ENCODE measurements at places on chromosomes 11 and 22.

DNA sequence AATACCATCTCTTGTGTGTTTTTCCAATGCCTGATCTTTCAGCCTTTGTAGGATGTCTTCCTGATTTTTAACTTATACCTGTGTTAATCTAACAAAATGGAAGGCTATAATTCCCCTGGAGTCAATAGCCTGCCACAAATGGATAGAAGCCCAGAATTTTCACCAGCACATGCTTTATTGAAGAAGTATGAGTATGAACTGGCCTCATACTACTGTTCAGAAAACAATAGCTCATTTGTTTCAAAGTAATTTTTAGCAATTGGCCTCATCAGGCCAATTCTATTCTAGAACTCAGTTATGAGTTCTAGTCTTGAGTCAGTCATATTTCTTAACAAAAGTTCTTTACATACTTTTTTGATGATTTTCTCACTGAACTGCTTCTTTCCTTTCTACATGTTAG lies 40.6 kb upstream of the SLC37A2 start:
- no peak for DNase-seq

DNA sequence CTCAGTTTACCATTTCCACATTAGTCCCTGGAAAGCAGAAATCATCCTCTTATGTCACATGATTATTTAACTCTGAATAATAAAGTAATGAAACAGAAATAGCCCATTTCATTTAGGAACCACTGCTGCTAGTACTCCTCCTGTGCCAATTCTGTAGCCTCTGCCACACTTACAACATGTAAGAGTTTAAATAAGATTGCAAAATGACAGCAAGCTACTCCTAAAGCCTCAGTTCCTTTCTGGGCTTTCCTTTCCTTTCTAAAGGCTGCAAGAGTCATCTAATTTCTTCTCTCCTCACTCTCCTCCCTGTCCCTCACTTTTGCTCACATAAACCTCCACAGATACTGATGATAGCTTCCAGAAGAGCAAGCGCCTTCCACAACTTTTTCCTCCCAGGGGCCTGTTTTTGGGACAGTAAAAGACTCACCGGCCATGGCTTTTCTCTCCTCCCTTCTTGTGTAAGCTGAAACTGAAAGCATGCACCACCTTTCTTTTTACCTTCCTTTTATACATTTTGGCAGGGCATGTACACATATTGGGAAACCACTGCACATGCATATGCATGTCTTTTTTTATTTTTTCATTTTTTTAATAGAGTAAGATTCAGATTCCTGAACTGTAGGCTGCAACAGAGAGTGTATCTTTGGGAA lies 38.5 kb downstream of the CARD18 start:
- peak; percentile 61 for DNase-seq

GRCh38 chr11:113690619-113691569 lies 15.2 kb downstream of the TMPRSS5 start:
- no peak for DNase-seq

DNA sequence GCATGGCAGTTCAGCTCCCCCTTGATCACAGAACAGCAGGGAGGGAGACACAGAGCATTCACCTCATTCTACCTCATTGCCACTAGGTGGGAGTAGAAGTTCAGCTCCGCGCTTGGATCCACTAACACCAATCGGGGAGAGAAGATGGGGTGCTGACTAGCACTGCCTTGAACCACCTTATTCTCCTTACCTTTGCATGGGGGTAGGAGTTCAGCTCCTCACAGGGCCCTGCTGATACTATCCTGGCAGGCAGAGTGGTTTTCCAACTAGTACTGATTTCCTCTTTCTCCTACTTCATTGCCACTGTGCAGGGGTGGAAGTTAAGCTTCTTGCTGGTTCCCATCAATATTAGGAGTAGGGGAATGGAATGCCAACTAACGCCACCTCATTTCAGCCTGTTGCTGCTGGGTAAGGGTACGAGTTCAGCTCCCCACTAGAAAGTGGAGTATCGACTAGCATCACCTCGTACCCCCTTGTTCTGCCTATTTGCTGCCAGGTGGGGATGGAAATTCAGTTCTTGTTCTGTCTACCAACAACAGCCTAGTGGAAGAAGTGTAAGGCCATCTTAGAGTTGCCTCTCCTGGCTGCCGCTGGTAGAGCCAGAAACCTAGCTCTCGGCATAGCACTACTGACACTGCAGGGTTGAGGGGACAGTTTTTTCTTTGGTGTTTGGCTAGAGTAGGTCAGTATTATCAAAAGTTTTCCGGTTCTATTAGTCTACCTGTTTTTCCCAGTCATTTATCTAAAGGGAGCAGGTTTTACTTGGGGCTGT lies 550.9 kb upstream of the CCDC90B start:
- no peak for DNase-seq

- no peak for DNase-seq
Observed at GRCh38 chr11:75298191-75298975, 53.1 kb downstream of the ARRB1 start.

GRCh38 chr11:96014217-96014616 lies 90.3 kb upstream of the MTMR2 start:
- DNase-seq, result peak; percentile 68

DNA sequence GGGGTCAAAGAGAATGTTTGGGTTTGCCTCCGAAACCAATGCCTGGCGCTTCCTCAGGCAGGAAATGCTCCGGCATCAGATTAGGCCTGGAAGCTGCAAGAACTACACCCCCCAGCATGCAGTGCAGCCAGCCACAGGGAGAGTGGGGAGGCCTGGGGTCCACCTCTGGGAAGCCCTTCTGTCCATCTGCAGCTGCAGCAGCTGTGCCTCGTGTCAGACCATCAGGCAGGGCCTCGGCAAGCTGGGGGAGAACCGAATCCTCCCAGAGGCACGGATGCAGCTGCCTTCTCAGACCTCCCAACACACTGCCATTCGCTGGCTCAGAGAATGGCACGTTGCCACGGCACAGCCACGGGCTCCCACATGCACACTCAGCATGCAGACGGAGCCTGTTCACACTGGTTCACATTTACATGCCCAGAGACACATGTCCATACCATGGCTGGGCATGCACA lies 57.4 kb downstream of the NECTIN1 start:
- no peak for DNase-seq

DNA sequence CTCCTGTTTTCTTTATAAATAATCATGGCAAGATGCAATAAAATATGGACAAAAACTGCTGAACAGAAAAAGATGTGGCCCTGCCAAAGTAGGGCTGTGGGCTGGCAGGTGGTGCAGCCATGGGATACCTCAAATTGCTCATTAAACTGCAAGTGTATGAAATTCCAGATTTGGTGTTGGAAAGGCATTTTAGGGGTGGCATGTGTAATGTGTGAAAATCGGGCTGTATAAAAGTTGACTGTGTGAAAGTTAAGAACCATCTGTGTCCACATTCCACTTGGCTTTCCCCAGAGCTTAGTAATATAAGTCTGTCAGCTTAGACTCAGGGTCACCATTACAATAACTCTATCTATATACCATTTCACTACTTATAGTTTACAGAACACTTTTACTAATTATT lies 34.8 kb upstream of the FZD4 start:
- no peak for DNase-seq

DNA sequence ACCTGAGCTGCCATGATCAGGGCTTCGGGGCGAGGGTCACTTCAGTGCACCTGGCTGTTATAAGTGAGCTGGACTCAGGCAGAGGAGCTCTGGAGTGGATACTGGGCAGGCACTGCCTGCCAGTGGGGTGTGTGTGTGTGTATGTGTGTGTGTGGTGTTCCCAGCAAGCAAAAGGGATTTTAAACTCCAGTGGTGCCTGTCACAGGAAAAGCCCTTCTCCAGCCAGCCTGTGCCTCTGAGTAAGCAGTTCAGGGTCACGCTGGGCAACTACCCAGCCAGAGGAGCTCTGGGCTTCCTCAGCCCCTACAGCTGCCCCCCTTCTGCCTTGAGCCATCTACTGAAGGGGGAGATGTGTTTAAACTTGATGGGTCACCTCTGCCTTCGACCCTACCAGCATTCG lies 109.0 kb downstream of the OSBP2 start:
- no peak for DNase-seq

DNA sequence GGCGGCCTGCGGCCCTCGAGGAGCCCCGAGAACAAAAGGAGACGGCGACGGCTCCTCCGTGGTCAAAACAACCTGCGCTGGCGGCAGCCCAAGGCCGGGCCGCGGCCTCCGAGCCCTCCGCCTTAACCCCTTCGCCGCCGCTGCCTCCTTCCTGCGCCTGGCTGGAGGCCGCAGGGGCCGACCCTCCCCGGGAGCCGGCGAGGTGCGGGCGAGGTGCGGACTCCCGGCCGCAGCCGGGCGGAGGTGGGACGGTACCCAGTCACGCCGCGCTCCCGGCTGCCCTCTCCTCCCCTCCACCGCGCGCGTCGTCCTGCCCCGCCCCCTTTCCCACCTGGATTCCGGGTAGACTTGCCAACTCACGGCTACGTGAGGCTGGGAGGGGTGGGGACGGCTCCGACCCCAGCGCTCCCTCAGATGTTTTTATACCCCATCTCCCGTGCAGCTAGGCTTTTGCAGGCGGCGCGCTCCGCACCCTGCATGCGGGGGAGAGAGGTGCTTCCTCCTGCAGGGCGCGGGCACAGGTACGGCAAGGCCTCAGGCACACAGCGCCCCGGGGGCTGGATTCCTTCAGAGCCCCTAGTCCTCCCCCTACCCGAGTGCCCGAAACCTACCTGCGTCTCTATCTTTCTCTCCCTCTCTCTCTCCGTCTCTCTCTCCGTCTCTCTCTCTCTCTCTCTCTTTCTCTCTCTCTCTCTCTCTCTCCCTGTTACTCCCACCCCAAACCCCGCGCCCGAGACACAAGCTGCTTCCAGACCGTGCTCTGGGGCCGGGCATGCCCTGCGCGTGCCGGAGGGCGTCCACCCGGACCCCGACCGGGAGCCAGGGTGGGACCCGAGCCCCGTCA lies 2.0 kb downstream of the PDGFB start:
- peak; percentile 75 for DNase-seq

GRCh38 chr22:19610518-19611253 lies 86.5 kb upstream of the CLDN5 start:
- DNase-seq, result no peak

GRCh38 chr22:38972558-38972957 lies 9.6 kb upstream of the APOBEC3B start:
- no peak for DNase-seq

GRCh38 chr22:37484480-37485394 lies 1.4 kb downstream of the MFNG start:
- peak; percentile 92 for DNase-seq

- peak; percentile 91 for DNase-seq
Observed at GRCh38 chr11:65329944-65330403, 3.7 kb upstream of the DPF2 start.

DNA sequence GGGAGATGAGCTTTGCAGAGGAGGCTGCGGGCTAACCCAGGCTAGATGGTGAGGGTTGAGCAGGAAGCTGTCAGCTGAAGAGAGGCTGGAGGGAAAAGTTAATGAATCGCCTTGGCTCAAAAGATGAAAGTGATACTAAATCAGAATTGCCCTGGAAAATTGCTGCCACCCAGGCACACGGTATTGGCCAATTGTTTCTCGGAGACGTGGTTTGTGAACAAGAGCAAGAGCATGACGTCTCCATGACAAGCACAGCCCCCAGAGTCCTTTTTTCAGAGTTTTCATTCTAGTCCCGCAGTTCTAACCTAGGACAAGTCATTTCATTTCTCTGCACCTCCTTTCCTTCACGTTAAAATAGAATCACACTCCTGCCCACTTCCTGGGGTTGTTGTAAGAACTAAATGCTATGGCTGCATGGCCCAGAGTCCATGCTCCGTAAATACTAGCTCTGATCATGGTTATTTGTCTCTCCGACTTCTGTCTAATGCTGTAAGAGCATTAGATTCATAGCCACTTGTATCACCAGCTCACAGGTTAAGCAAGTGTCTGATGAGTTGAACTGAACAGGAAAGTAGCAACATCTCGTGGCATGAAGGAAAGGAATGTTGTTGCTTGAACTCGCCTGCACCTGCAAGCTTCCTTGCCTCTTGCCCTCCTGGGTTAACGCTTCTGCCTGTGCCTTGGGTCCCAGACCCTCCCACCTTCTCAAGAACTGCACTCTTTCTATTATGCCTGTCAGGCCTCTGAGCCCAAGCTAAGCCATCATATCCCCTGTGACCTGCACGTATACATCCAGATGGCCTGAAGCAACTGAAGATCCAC lies 33.8 kb upstream of the NUP50 start:
- DNase-seq, result no peak

DNA sequence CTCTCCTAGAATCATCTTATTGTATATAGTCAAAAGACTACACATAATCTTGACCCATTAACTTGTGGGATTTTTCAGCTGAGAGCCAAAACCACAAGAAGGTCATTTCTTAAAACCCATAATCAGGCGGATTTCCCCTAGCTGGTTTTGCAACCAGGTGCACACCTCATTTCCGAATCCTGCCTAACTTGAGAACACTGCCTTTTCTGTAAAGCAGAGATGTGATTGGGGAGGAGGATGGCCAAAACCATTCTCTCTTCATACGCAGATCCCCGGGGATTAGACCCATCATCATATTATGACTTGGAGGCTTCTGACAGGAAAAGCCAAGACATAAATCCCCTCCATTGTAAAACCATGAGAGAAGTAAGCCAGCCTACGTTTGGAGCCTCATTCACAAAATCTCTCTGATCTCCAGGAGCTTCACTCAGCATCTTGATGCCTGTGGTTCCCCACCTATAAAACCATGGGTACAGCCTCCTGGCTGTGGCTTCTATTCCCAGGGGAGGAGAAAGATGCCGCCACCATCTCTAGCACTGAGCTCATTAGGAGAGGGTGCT lies 191.3 kb downstream of the KIF18A start:
- no peak for DNase-seq

DNA sequence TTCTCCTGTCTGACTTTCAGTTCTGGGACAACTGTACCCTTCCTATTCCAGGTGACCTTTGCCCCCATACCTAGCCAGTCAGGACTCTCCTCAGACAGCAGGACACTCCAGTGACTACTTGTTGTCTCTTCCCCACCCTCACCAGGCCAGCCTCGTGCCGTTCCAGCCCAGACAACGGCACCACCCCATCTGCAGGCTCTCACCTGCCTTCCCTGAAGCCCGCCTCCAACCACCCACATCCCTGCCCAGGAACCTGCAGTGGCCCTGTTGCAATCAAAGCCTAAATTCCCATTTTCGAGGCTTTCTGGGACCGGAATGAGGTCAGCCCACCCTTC lies 3.7 kb downstream of the IL2RB start:
- no peak for DNase-seq

- no peak for DNase-seq
Observed at GRCh38 chr22:44983878-44984482, 25.8 kb downstream of the PHF21B start.

GRCh38 chr22:44212936-44213335 lies 32.2 kb downstream of the PARVG start:
- no peak for DNase-seq

- DNase-seq, result no peak
Observed at GRCh38 chr11:114350022-114350421, 50.3 kb downstream of the C11orf71 start.

DNA sequence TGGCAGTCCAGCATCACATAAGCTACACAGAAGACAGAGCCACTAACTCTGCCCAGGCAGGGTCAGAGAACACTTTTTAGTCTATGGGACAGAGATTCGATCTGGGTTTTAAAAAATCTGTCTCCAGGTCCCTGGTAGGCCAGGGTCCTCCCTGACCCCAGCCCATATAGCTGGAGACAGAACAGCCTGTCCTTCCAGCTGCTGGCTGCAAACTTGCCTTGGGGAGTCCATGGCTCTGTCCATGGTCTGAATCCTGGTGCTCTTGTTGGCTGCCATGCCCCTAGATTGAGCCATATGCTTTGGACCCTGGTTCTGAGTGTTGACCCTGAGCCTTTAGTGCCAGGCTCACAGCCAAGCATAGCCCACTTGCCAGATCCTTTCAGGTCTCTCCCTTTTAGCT lies 13.3 kb upstream of the LIPT2 start:
- no peak for DNase-seq
